ENCODE measurements at places on chromosomes 11 and 22.

DNA sequence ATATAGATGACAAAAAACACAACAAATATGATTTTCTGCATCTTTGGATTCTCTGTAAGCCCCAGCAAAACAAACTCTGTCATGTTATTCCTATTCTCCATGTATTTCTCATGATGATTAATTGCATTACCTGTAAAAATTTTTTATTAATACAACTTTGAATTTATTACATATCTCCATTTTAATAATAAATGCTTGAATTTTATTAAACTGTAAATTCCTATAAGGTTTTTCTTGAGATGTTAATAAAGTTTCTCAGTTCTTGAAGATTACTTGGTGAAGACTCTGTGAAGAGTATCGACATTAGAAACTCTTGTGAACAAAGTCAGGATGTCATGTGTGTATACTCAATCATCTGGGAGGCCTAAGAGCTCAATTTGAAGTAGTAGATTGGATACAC lies at the start of gene OR4C46:
TSS of gene OR4C46 (minus strand) at position 101 of the 400 bp plus-strand sequence. CDS start at position 101, 0 bp downstream.
- no peak for DNase-seq

- no peak for DNase-seq
These were observed 34.3 kb downstream of the MYBPC3 start for GRCh38 chr11:47318166-47318565.

DNA sequence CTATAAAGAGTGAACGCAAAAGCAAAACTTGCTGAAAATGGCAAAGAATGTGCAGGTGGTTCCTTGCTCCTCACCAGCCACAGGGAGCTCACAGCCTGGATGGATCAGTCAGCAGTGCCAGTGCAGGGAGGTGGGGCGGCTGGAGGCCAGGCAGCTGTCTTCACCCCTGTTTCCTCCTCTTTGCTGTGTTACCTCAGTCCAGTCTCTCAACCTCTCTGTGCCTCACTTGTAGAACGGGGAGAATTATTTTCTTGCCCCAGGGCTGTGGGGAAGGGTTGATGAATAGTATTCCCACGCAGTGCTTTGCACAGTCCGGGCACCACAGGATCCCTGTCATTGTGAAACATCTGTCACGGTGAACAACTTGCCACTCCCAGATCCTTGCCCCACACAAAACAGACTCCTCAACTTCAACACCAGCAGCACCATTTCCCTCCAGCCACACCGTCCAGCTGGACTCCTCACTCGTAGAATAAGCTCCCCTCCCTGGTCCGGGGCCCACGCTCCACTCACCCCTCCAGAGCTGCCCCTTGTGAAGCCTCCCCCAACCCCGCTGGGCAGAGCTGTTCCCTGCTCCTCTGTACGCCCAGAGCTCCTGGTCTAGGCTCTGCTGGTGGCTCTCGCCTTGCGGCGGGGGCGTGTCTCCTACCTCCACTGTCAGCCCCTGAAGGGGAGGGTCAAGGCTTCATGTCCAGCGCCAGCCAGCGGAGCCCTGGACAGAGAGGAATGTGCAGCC lies 27.7 kb downstream of the MPPED1 start:
- DNase-seq = no peak

DNA sequence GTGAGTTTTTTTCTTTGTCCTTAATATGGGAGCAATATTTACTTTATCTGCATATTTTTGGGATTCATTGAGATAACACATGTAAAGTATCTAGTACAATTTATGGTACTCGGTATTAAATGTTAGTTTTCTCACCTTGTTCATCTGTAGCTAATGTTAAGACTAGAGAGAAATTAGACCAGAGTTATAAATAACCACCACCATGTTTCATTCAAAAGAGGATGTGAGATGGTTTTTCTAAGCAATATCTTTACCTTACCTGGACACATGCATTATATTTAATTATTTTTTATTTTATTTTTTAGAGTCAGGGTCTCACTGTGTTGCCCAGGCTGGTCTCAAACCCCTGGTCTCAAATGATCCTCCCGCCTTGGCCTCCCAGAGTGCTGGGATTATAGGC lies 18.4 kb downstream of the ARHGAP42 start:
- no peak for DNase-seq

- no peak for DNase-seq
These were observed 69.2 kb upstream of the SHANK2 start for GRCh38 chr11:71321433-71322191.

DNA sequence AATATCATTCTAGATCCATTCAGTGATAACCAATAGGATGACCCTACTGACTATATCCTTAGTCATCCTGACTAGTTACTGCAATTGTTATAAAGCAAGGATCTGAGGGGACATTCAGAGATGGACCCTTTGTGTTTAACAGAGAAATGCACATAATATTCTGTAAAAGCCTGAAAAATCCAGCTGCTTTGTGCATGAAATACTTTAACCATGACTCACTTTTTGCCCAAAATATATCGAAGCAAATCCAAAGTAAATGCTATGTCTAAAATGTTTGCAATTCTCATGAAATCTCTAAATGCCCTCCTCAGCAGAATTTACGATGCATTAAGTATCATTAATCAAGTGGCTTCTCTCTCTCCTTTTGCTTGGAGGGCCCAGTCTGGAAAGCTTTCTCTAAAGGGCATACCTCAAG lies 178.8 kb upstream of the MTMR2 start:
- DNase-seq = no peak

GRCh38 chr11:44861849-44862557 lies 88.7 kb downstream of the TP53I11 start:
- peak; percentile 31 for DNase-seq

- no peak for DNase-seq
These were observed 86.4 kb downstream of the DLG2 start for GRCh38 chr11:85540635-85541205.

DNA sequence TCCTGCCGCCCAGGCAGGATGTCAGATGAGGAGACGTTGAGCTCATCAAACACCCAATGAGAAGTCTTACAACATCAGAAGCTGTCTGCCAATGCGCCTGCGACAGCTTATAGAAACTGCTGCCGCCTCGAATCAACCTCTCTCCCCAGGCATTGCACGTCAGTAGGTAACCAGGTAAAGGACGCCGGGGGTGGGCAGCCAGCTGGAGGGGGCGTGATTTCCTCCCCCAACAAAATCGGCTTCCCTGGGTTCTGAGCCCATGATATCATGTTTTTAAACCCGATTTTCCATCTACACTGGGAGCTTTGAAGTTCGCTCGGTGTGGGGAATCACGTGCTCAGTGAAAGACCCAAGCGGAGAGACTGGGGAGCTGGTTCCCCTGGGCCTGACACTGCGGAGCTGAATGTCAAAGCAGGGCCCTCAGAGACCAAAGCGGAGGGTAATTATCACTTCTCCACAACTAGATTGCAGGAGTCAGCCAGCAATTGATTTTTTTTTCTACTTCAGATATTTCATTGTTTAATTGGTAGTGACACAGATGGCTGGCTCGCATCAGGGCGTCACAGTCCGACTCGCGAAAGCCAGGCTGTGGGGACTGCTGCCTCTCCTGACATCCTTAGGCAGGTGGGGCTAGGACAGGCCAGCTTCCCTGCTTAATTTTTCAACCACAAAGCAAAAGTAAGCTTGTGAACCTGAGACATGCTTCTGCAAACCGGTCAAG lies 15.4 kb downstream of the FAM83F start:
- no peak for DNase-seq

GRCh38 chr11:93187290-93187689 lies 10.5 kb downstream of the SLC36A4 start:
- DNase-seq = no peak

DNA sequence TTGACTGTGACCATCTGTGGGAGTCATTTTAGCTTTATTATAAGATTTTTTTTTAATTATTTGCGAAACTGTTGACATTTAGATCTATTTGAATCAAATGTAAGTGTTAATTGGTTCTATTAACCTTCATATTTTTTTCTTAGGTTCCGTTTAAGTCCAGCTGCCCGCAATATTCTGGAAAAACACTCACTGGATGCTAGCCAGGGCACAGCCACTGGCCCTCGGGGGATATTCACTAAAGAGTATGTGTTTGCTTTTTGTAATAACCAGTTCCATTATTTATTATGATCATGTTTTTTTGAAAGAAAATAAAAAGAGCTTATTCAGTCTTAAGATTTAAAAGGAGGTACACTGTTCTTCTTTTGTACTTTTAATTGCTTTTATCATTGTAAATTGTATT lies 43.9 kb downstream of the PDHX start:
- no peak for DNase-seq

DNA sequence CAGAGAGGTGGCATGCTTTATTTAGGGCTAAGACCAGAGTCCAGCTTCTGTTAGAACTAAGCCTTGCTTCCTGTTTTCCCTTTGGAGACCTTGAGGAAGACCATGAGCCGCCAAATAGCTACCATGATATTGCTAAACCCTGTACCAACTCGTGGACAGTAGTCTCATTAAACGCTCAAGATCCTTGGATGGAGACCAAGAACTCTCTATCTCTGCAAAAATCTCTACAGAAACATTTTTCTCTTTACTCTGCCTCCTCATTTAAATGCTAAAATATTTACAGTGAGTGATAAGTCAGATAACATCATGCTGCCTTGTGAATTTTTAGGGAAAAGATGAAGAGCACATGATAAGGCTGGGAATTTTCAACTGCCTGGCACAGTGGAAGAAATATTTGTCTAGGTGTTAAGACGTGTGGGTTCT lies 197.8 kb downstream of the MAML2 start:
- DNase-seq = no peak

DNA sequence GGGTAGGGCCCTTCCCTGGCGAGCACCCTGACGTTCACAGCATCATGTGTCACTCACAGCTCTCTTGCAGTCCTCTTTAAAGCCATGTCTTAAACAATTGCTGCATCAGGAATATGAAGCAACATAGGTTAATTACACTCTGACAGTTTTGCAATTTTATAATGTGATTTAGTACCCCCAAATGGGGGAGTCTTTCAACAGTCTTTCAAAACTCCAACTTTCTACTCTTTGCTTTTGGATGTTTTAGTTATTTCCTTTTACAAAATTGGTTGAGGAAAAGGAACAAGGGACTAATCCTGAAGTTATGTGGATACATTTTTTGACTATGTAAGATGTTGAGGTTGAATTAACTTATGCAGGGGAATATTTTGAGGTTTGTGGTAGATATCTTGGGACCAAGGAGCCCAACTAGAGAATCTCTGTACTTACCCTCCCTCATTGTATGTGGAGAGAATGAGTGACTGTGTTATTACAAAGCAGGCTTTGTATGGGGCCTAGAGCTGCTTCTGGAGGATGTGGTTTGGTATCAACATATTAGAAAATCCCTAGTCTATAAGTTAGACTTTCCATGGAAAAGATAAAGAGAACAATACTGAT lies at the start of gene MMP8:
TSS of gene MMP8 (minus strand) at position 51 of the 597 bp plus-strand sequence. CDS start 99 bp downstream, outside the sequence.
- DNase-seq = no peak

- no peak for DNase-seq
These were observed 877.3 kb downstream of the BRD1 start for GRCh38 chr22:48950151-48950915.

DNA sequence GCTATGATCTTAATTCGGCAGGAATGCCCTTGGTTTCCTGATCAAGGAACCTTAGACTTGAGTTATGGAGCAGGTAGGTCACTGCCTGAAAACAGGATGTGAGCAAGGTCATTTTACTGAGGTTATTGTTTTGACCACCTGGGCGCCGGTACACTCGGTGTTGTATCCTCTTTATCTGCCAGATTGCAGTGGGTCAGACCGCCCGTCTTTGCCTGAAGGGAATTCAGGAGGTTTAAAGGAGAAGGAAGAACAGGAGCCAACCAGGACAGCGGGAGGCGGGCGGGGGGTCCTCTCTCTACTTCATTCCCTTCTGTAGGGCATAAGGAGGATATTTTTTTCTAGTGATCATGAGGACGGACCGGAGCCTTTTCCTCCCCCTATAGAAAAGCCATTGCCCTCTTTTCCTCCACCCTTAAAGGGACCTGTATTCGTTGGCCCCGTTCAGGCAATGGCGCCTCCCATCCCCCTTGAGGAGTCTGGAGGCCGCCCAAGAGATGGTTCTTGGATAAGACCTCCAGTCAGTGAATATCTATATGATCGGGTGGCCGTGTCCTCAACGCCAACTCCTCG lies 649 bp downstream of the MS4A15 start:
- DNase-seq = no peak

GRCh38 chr11:79616392-79616851 lies 175.6 kb upstream of the TENM4 start:
- no peak for DNase-seq

GRCh38 chr11:115919341-115920091 lies 415.3 kb upstream of the CADM1 start:
- no peak for DNase-seq
